ENCODE measurements at places on chromosomes 2 and 18.

DNA sequence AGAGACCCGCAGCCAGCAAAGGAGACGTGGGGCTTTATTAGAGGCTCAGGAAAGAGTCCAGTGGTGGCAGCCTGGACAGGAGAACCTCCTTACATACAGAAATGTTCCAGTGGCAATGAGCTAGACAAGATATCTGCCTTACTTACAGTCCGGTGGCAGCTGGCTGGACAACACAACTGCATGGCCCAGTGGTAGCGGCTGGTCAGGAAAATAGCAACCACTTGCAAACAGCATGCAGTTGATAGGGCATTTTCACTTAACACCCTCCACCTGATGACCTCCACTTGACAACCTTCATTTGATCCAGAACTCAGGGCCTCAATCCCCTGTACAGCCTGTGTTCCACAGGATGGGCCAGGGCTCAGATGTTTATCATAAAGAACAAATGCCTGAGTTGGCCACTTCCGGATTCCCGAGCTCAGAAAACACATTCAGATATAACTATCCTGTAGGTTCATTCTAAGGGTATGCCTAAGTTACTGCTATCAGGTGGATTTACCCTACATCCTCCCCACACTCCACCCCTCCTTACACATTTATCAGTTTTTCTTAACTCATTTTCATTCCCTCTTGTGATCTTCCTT is 63.3 kb upstream of the ITPRID2 start:
- no peak for DNase-seq

GRCh38 chr2:105711394-105711793 is 33.3 kb upstream of the NCK2 start:
- DNase-seq: no peak

DNA sequence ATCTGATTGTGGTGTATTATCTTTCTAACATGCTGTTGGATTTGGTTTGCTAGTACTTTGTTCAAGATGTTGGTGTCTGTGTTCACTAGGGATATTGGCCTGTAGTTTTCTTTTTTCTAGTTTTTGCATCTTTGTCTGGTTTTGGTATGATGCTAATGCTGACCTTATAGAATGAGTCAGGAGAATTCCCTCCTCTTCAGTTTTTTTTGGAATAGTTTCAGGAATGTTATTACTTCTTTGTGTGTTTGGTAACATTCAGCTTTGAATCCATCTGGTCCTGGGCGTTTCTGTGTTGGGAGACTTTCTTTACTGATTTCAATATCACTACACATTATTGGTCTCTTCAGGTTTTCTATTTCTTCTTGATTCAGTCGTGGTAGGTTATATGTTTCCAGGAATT is 124.2 kb upstream of the EPB41L5 start:
- no peak for DNase-seq

- no peak for DNase-seq
Measured at GRCh38 chr2:238856713-238857567, 9.1 kb downstream of the TWIST2 start.

- DNase-seq: no peak
Measured at GRCh38 chr2:239295377-239296019, 105.3 kb downstream of the HDAC4 start.

- no peak for DNase-seq
Measured at GRCh38 chr2:216646116-216646515, 12.9 kb downstream of the IGFBP2 start.

DNA sequence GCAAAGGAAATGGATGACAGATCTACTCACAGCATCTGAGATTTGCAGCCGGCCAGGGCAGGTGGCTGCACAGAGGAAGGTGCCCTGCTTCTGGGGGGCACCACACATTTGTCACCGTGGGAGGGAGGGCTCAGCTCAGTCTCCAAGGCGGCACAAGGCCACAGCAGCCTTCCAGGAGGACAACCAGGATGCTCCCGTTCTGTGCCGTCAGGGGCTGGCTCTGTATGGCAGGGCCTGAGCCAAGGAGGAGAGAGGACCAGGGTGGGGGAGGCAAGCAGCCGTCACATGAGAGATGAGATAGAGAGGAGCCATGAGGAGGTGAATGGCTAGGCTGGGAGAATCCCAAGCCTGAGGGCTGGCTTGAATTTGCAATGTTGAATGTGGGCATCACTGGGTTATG is 4.6 kb upstream of the BOK start:
- no peak for DNase-seq

DNA sequence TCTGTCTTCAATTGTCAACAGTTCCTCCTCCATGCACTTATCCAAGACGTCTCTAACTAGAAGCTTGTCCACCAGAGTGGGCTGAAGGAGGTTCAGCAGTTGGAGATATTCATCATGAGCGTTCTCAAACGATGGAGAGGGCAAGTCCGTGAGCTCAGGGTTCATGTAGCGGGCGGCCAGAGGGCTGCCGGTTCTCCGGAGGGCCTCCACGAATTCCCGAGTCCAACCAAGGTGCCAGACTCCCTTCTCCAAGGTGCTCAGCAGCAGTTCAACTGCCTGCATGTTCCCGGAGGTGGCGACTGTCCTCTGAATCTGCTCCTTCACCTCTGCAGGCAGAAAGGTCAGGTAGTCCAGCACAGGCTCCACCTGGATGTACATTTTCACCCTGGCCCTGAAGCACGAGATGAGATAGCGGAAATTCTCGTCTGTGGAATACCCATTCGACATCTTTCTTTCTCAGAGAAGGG is 590 bp downstream of the IFIH1 start:
- peak; percentile 37 for DNase-seq

DNA sequence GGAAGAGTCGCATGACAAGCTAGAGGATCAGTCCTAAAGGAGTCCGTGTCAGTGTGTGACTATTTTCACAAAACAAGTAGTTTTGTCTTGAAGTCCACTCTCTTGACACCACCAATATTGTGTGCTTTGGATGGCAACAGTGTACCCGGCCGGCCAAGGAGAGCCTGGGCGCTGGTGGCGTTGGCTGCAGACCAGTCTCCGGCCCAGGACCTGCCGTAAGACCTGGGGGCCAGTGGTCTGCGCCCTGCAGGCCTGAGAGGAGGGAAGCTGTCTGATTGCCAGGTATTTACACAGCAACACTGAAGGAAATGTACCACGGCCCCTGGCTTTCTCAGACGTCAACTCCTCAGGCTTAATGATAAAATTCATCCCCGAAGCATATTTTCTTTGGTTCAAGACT is 472.4 kb upstream of the SALL3 start:
- DNase-seq: no peak

GRCh38 chr2:43129676-43130547 is 96.5 kb downstream of the ZFP36L2 start:
- no peak for DNase-seq

DNA sequence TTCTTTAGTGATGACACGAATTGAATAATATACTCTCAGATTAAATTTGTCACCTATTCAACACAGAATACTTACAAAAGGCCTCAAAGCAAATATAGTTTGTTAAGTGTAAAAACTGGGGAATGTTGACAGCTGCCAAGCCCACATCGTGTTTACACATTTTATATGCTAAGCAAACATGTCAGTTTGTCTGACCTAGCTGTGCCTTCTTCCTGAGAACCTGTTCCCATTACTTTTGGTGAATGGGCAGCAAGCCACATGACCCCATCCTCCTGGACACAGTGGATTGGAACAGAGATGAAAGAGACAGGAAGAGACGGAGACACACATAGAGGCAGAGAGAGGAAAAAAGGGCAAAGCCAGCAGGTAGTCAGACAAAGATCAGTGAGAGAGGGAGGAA is 22.9 kb upstream of the CUL3 start:
- no peak for DNase-seq

GRCh38 chr2:28747714-28748113 is 3.9 kb upstream of the PPP1CB start:
- DNase-seq: no peak
